Heart right ventricle (tissue), 16 donors: ENCODE measurements at places on chromosomes 11 and 22.

- DNase-seq: no peak
Observed at GRCh38 chr11:6630632-6631291, 11.5 kb upstream of the TPP1 start.

DNA sequence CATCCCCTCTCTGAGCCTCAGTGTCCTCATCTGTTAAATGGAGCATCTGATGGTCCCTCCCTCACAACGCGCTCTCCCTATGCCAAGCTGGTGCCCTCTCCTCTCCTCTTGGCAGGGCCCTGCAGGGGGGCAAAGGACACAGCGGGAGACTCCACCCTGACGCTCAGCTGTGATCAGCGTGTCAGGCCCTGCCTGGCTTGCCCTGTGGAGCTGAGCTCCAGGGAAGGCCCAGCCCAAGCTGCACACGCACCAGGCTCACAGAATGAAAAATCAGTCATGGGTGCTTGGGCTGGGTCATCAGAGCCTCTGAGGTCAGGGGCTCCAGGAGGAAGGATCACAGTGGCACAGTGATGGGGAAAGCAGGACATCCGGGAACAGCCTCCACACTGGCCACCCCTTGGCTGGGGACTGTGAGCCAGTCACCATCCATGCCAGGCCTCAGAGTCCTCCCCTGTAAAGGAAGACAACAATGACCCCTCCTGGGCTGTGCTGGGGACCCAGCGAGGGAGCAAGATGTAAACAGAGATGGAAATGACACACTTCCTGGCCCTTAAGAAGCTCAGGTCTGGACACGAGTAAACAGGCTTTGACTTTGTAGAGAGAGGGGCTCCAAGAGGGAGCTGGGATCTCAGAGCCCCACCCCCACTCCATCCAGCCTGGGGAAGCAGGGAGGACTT lies 36.6 kb downstream of the RPL3 start:
- DNase-seq: no peak

- no peak for DNase-seq
Observed at GRCh38 chr11:102882389-102883024, 7.7 kb upstream of the MMP12 start.

GRCh38 chr11:62402226-62402959 lies 16.4 kb upstream of the SCGB1A1 start:
- peak; percentile 64 for DNase-seq

GRCh38 chr11:123419731-123420452 lies 10.2 kb upstream of the GRAMD1B start:
- DNase-seq: no peak

DNA sequence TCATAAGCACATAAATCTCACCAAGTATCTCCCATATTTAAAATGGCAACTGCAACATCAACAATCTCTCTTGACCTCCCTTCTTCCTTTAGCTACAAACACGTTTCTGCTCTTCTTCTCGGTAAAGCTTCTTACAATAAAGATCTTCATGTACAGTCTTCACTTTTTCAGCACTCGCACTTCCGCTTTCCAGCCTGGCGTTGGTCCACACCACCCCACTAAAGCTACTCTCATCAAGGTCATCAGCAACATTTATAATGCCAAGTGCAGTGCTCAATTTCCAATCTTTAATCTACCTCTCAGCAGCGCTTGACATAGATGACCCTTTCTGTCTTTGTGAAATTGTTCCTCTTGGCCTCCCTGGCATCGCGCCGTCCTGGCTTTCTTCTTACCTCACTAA lies 33.6 kb downstream of the NTM start:
- DNase-seq: no peak

GRCh38 chr11:96969251-96969650 lies 579.4 kb downstream of the JRKL start:
- DNase-seq: no peak

- no peak for DNase-seq
Observed at GRCh38 chr11:99555486-99555885, 534.7 kb downstream of the CNTN5 start.
